ENCODE measurements at places on chromosomes 2 and 18.

- DNase-seq: no peak
Observed at GRCh38 chr2:8458503-8459459, 223.1 kb upstream of the ID2 start.

DNA sequence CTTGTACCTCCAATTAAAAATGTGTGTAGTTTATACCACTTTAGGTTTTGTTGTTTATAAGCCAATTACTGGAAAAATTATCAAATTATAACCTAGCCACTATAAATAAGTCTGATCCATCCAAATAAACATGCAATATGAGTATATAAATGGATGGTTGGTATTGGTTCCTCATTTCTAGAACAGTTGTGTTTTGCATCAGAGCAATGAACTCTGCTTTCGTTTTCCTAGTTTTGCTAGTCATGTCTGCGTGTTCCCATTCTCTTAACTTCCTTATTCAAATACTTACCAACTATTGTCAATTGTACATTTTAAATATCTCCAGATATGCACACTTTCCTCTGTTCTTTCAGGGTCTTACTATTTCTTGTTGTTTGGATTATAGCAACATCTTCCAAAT lies 641.7 kb downstream of the NR4A2 start:
- no peak for DNase-seq

DNA sequence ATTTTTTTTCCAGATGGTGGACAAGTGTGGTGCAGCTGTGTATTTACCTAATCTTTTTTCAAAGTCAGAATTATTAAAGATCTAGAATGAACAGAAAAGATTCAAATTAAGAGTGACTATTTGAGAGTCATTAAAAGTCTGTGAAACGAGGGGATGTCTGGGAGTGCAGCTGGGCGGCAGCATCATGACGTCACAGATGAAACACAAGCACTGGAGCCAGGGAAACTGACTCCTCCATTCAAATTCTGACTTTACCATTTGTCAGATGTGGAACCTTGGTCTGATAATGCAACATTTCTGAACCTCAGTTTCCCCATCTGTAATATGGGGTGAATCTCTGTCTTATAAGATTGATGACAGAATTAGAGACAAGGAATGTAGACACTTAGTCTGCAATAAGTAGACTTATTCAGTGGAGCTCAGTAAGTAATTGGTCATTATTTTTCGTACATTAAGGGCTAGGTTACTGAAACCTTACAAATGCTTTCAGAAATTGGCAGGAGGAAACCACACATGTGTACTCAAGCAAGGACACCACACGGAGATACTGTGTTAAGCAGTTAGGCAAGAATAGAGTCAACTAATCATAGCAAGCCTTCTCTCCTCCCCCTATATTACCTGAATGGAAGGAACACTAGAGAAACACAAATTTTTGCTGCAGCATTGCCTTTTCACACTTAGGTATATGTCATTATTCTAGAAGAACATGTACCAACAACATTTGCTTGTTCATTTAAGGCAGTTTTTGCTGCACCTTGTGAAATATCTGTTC lies 27.8 kb upstream of the CXXC1 start:
- no peak for DNase-seq

- DNase-seq: no peak
Observed at GRCh38 chr2:120224735-120225548, 1.7 kb upstream of the TMEM185B start.

DNA sequence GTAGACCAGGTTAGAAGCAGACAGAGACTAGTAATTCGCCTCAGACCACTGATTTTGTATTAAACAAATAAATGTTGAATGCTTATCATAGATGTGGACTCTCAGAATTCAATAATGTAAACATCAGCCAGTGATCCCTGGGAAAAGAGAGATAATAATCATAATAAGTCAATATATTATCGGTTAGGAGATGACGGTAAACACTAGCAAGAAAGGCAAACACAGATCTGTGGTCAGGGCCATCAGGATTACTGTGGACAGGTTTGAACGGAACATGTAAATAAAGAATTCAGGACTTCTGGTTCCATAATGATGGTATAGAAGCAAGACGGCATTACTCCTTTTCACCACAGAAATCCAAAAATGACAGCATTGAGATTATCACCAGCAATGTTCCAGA lies 861.6 kb downstream of the CBLN2 start:
- no peak for DNase-seq

DNA sequence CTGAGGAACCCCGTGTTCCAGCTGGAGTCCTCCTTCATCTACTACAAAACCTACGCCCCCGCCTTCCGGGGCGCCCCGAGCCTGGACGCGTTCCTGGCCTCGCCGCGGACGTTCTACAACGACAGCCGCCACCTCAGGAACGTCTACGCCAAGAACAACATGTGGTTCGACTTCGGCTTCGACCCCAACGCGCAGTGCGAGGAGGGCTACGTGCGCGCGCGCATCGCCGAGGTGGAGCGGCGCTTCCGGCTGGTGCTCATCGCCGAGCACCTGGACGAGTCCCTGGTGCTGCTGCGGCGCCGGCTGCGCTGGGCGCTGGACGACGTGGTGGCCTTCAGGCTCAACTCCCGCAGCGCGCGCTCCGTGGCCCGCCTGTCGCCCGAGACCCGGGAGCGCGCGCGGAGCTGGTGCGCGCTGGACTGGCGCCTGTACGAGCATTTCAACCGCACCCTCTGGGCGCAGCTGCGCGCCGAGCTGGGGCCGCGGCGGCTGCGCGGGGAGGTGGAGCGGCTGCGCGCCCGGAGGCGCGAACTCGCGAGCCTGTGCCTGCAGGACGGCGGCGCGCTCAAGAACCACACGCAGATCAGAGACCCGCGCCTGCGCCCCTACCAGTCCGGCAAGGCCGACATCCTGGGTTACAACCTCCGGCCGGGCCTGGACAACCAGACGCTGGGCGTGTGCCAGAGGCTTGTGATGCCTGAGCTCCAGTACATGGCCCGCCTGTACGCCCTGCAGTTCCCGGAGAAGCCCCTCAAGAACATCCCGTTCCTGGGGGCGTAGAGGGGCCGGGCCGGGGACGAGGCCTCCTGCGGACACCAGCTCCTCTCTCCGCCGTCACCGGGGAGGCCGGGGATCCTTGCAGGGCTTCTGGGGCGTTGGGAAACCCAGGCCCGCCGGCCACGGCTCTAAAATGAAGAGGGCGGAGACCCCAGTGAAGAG lies 5.3 kb upstream of the NEU4 start:
- no peak for DNase-seq

- no peak for DNase-seq
Observed at GRCh38 chr2:161116509-161116908, 43.7 kb upstream of the TANK start.

GRCh38 chr2:108533832-108534583 lies at the start of gene LIMS1:
Gene LIMS1 (plus strand): TSS chr2:108534470. CDS start chr2:108534563, 93 bp downstream.
- DNase-seq: peak; percentile 75

- peak; percentile 28 for DNase-seq
Observed at GRCh38 chr2:64019083-64019974, at the start of gene VPS54. Gene VPS54 (minus strand): TSS chr2:64019428. CDS start chr2:63983999, 35,429 bp downstream.

GRCh38 chr2:127014630-127015029 lies 92.3 kb downstream of the BIN1 start:
- DNase-seq: peak; percentile 71

GRCh38 chr2:15311201-15311907 lies 249.8 kb downstream of the NBAS start:
- peak; percentile 10 for DNase-seq
